CD4-positive, CD25-positive, alpha-beta regulatory T cell (primary cell): ENCODE measurements at places on chromosomes 13 and 19. TPM values are rescaled to one million over a fixed set of nuclear protein-coding genes. Genes with fewer than 3 reads are reported as not detected.

DNA sequence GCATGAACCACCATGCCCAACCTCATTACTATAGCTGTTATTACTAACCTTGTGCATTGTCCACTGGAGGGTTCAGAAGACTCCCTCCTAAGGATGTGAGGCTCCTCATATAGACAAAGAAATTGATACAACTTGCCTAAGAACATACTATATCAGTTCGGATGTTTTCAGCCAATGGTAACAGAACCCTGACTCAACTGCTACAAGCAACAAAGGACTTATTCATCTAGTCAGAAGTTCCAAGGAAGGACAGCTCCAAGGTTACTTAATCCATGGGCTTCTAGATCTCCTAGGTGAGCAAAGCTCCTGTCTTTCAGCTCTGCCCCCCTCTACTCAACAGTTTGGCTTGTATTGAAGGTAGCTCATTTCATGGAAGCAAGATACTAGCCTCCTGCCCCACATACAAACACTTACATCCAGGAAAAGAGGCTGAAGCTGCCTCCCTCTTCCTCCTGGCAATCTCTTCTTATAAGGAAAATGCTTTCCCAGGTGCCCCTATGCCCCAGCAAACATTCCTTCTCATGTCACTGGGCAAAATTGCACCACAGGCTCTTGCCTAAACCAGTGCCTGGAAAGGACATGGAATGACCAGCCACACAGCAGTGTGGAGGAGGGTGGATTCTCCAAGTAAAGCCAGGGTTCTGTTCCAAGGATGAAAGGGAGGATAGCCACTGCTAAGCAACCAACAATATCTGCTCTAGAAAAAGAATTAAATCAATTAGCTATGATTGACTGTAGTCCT is 497.8 kb downstream of the FOXO1 start:
- no peaks in the 10 kb centered on the region for H3K27me3 ChIP-seq
- DNase-seq, result no peak
- no peaks in the 10 kb centered on the region for H3K4me1 ChIP-seq

- no peaks in the 10 kb centered on the region for H3K4me1 ChIP-seq
- H3K27ac ChIP-seq, result no peak overlapping the region
- no peaks in the 10 kb centered on the region for H3K36me3 ChIP-seq
- no peaks in the 10 kb centered on the region for H3K27me3 ChIP-seq
- peak overlapping the region; percentile 24 for H3K4me3 ChIP-seq
Measured at GRCh38 chr19:48926909-48927308, 6.6 kb upstream of the DHDH start.

DNA sequence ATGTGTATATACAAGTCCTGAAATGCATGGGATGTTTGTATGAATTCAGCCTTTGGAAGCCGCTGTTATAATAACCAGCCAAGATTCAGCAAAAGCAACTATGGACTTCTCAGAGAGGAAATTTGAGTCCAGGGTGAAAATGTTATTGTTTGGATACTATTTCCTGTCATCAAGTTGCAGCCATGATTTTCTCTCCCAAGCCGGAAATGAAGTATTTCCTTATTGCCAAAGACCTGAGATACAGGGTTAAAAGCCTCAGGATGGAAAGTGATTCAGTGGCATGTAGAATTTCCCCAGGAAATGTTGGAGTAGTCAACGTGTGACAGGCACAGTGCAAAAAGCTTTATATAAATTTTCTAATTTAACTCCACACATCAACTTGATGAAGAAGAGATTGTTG is 133.9 kb downstream of the IRS2 start:
- no peaks in the 10 kb centered on the region for H3K36me3 ChIP-seq
- H3K4me1 ChIP-seq, result no peaks in the 10 kb centered on the region

- DNase-seq, result peak; percentile 65
- peak overlapping the region; percentile 79 for H3K27ac ChIP-seq
- no peaks in the 10 kb centered on the region for H3K27me3 ChIP-seq
Measured at GRCh38 chr19:34308381-34309367, 54.3 kb downstream of the GARRE1 start.

- no peak overlapping the region for H3K4me3 ChIP-seq
- no peaks in the 10 kb centered on the region for H3K4me1 ChIP-seq
- H3K36me3 ChIP-seq, result no peaks in the 10 kb centered on the region
- H3K27me3 ChIP-seq, result no peaks in the 10 kb centered on the region
Measured at GRCh38 chr19:30385174-30385573, 13.0 kb downstream of the ZNF536 start.

- no peak for DNase-seq
- no peak overlapping the region for H3K4me3 ChIP-seq
- peaks cover 9% of the 10 kb centered on the region for H3K27me3 ChIP-seq
Measured at GRCh38 chr13:106493533-106494220, 41.8 kb downstream of the EFNB2 start.

GRCh38 chr19:5292822-5293611 is 47.6 kb downstream of the PTPRS start:
- no peaks in the 10 kb centered on the region for H3K36me3 ChIP-seq
- peaks cover 8% of the 10 kb centered on the region for H3K27me3 ChIP-seq
- no peak overlapping the region for H3K27ac ChIP-seq
- peaks cover 17% of the 10 kb centered on the region for H3K4me1 ChIP-seq

DNA sequence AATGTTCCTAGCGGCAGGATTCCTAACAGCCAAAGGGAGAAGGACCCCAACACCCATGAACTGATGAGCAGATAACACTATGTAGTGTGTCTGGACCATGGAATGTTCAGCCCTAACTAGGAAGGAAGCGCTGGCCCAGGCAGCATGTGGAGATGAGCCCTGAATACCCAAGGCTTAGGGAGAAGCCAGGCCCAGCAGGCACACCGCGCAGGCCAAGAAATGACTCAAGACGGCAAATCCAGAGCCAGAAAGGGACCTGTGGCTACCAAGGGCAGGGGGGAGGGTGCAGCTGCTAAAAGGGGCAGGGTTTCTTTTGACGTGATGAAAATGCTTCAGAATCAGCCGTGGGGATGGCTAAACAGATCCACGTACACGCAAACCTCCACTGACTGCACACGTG is 20.7 kb upstream of the TINCR start:
- H3K4me3 ChIP-seq, result no peak overlapping the region
- no peak overlapping the region for H3K27ac ChIP-seq

DNA sequence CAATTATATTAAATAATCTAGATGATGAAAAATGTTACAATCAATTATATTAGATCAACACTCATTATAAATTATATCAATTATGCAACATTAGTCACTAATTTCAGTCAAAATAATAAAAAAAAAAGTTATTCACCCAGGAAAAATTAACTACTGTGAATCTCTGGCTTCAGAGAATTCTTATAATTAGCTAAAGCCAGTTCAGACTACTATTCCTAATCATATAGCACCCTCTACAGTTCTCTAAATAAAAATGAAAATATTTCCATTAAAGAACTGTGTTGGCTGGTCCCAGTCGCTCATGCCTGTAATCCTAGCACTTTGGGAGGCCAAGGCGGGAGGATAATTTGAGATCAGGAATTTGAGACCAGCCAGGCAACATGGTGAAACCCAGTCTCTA is 33.0 kb downstream of the XPO4 start:
- DNase-seq, result no peak
- H3K27me3 ChIP-seq, result no peaks in the 10 kb centered on the region
- H3K36me3 ChIP-seq, result peaks cover 3% of the 10 kb centered on the region
- no peak overlapping the region for H3K4me3 ChIP-seq
- no peaks in the 10 kb centered on the region for H3K4me1 ChIP-seq
- no peak overlapping the region for H3K27ac ChIP-seq

DNA sequence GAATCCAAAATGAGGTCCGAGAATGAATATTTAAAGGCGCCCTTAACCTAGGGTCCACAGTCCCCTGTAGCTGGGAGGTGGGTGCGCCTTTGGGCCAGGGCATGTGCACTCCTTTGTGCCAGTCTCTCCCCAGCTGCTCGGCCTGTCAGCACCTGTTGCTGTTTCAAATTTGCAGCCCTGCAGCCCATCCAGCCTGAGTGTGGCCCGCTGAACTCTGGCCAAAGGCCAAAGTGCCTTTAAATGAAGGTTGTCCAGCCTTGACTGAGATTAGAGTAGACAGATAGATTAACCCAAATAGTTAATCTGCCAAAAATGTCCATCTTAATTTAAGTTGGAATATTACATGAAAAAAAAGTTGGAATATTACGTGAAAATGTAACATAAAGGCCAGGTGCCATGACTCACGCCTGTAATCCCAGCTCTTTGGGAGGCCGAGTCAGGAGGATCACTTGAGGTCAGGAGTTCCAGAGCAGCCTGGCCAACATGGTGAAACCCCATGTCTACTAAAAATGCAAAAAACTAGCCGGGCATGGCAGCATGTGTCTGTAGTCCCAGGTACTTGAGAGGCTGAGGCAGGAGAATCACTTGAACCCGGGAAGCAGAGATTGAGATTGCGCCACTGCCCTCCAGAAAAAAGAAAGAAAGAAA is 25.3 kb downstream of the TPT1 start:
- H3K4me1 ChIP-seq, result peaks cover 12% of the 10 kb centered on the region
- no peak for DNase-seq
- H3K27me3 ChIP-seq, result no peaks in the 10 kb centered on the region
- H3K27ac ChIP-seq, result no peak overlapping the region
- H3K36me3 ChIP-seq, result no peaks in the 10 kb centered on the region

- H3K27me3 ChIP-seq, result peaks cover 4% of the 10 kb centered on the region
- no peaks in the 10 kb centered on the region for H3K4me1 ChIP-seq
- H3K27ac ChIP-seq, result no peak overlapping the region
- DNase-seq, result no peak
- no peak overlapping the region for H3K4me3 ChIP-seq
- no peaks in the 10 kb centered on the region for H3K36me3 ChIP-seq
Measured at GRCh38 chr13:94822356-94822755, 110.0 kb upstream of the SOX21 start.

- peaks cover 27% of the 10 kb centered on the region for H3K4me1 ChIP-seq
- no peak for DNase-seq
- H3K36me3 ChIP-seq, result no peaks in the 10 kb centered on the region
- peak overlapping the region; percentile 10 for H3K4me3 ChIP-seq
Measured at GRCh38 chr19:4829001-4829712, 2.4 kb downstream of the TICAM1 start.

GRCh38 chr13:81480634-81481033 is 1139.7 kb upstream of the SPRY2 start:
- H3K4me3 ChIP-seq, result no peak overlapping the region
- H3K4me1 ChIP-seq, result no peaks in the 10 kb centered on the region
- no peak for DNase-seq
- no peak overlapping the region for H3K27ac ChIP-seq
- H3K27me3 ChIP-seq, result no peaks in the 10 kb centered on the region

DNA sequence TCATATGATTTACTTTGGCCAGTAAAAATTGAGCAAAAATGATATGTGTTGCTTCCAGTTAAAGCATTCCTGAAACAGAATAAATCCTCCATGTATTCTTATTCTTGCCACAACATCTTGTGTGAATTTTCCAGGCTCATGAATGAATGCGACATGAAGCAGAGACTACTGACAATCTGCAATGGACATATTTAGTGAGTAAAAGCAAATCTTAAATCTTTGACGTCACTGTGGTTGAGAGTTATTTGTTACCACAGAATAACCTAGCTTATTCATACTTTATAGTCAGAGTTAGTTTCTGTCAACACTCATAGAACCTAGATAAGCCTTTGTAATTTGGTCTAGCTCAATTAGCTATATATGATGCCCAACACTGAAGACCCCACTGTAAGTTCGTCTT is 1443.1 kb downstream of the PCDH9 start:
- H3K27ac ChIP-seq, result no peak overlapping the region
- H3K4me3 ChIP-seq, result no peak overlapping the region
- no peaks in the 10 kb centered on the region for H3K36me3 ChIP-seq

- no peak overlapping the region for H3K4me3 ChIP-seq
- DNase-seq, result peak; percentile 51
- H3K27ac ChIP-seq, result no peak overlapping the region
- peaks cover 17% of the 10 kb centered on the region for H3K4me1 ChIP-seq
- H3K27me3 ChIP-seq, result no peaks in the 10 kb centered on the region
Measured at GRCh38 chr13:26184791-26185250, 37.3 kb downstream of the RNF6 start.

GRCh38 chr19:48445256-48445605 is 552 bp upstream of the GRWD1 start:
- H3K27ac ChIP-seq, result peak overlapping the region; percentile 84
- H3K4me3 ChIP-seq, result peak overlapping the region; percentile 95
- peaks cover 8% of the 10 kb centered on the region for H3K27me3 ChIP-seq
- H3K4me1 ChIP-seq, result peaks cover 28% of the 10 kb centered on the region
- DNase-seq, result no peak

GRCh38 chr13:47334173-47334572 is 437.3 kb upstream of the HTR2A start:
- no peaks in the 10 kb centered on the region for H3K4me1 ChIP-seq
- no peaks in the 10 kb centered on the region for H3K27me3 ChIP-seq
- no peak for DNase-seq
- H3K27ac ChIP-seq, result no peak overlapping the region

DNA sequence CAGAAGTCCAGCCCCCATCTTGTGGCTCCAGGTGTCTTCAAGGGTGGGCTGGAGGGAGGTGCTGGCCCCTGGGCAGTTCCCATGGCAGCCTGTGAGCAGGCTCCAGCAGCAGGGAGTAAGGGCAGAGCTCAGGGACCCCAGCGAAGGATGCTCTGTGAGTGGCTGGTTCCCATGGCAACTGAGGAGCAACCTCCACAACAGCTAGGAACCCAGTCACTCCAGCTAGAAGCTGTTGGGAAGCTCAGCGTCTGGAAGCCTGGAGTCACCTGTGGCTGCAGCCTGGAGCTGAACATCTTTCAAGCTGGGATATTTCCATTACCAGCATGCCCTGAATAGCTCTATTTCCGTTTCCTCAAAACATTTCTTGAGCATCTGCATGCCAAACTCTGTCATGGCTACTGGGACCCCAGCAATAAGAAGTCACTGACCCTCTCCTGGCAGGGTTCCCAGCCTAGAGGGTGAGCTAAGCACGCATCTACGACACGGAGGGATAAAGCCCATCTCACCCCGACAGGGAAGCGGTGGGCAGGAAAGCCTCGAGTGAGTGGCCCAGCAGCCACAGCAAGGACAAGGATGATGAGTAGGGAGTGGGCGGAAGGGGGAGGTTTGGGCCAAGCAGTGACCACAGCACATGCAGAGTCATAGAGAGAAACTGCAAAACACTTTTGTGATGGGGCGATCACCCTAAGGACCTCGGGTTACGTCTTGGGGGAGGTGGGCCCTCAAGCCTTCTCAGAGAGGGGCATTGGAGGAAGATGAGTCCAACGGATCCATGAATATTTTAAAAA is 52.6 kb downstream of the ALOX5AP start:
- H3K27me3 ChIP-seq, result no peaks in the 10 kb centered on the region
- no peak for DNase-seq
- H3K4me1 ChIP-seq, result no peaks in the 10 kb centered on the region
- no peaks in the 10 kb centered on the region for H3K36me3 ChIP-seq

Gene GAPDHS
- total RNA-seq, result not detected

Gene SHANK1
- not detected for total RNA-seq

Gene KLK12
- not detected for total RNA-seq

Gene GPR183
- total RNA-seq, result 206 TPM

Gene IGFL3
- total RNA-seq, result not detected

Gene MUC16
- total RNA-seq, result 0.07 TPM

Gene LGALS14
- total RNA-seq, result not detected

Gene KIR3DL2
- 0.74 TPM for total RNA-seq

Gene OLFM2
- 7.7 TPM for total RNA-seq

Gene MYPOP
- total RNA-seq, result 8.7 TPM

Gene ZNF225
- total RNA-seq, result 2.3 TPM

Gene NLRP12
- not detected for total RNA-seq

Gene PDE4C
- not detected for total RNA-seq

Gene HS6ST3
- not detected for total RNA-seq

Gene MCEMP1
- 0.59 TPM for total RNA-seq

Gene PRR20A
- not detected for total RNA-seq

Gene CLIP3
- total RNA-seq, result 1.4 TPM
